ENCODE measurements at places on chromosomes 3 and 15.

GRCh38 chr15:92638709-92639365 lies 16.7 kb downstream of the FAM174B start:
- no peak for DNase-seq

DNA sequence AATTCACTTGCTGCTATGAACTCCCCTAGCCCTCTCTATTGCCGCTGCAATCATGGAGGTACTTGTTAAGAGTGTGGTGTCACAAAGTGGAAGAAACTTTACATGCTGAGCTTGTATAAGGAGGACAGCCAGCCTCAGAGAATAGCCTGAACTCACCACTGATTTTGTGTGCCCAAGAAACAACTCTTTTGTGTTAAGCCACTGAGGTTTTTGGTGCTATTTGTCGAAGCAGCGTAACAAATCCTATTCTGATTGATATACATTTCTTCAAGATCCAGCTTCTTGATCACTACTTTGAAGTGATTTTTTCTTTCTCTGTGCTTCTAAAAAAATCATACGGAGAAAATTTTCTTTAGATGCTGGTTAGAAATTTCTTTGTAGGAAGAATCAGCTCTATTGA lies 132.4 kb downstream of the MEIS2 start:
- no peak for DNase-seq

- DNase-seq: no peak
Observed at GRCh38 chr3:129399895-129400357, 28.5 kb downstream of the EFCAB12 start.

GRCh38 chr3:86954747-86955146 lies 36.2 kb downstream of the VGLL3 start:
- DNase-seq: no peak

GRCh38 chr15:50275908-50276307 lies 10.4 kb upstream of the HDC start:
- no peak for DNase-seq
